IPS-NIHi11 (cell line): ENCODE measurements at places on chromosomes 13 and 19.
A peak's percentile ranks its signal among the peaks of the same experiment; 100 is the strongest.

DNA sequence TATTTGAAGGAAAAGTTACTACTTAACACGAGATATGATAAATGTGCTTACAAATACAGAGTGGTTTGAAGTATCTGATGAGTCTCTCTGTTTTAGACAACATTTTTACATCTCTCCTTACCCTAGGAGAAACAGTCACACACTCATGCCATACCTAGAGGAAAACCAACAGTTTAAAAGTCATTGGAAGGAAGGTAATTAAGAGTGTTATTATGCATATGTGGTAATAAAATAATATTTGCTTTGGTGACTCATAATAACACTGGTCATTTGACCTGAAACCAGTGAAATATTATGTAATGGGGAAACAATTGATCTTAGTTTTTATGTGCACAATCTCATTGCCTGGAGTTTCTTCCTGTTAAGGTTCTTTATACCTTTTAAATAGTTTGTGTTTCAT, 136.9 kb upstream of the SOX21 start:
- DNase-seq = no peak

GRCh38 chr13:112452380-112453206, 76.4 kb downstream of the SPACA7 start:
- no peak for DNase-seq

- DNase-seq = no peak
Measured at GRCh38 chr19:18523841-18524240, 2.0 kb upstream of the ELL start.

GRCh38 chr13:45215392-45216077, 14.7 kb upstream of the KCTD4 start:
- DNase-seq = no peak

GRCh38 chr13:45464141-45464686, 525 bp upstream of the COG3 start:
- DNase-seq = no peak

GRCh38 chr19:49771674-49772139, 4.9 kb downstream of the AP2A1 start:
- no peak for DNase-seq

DNA sequence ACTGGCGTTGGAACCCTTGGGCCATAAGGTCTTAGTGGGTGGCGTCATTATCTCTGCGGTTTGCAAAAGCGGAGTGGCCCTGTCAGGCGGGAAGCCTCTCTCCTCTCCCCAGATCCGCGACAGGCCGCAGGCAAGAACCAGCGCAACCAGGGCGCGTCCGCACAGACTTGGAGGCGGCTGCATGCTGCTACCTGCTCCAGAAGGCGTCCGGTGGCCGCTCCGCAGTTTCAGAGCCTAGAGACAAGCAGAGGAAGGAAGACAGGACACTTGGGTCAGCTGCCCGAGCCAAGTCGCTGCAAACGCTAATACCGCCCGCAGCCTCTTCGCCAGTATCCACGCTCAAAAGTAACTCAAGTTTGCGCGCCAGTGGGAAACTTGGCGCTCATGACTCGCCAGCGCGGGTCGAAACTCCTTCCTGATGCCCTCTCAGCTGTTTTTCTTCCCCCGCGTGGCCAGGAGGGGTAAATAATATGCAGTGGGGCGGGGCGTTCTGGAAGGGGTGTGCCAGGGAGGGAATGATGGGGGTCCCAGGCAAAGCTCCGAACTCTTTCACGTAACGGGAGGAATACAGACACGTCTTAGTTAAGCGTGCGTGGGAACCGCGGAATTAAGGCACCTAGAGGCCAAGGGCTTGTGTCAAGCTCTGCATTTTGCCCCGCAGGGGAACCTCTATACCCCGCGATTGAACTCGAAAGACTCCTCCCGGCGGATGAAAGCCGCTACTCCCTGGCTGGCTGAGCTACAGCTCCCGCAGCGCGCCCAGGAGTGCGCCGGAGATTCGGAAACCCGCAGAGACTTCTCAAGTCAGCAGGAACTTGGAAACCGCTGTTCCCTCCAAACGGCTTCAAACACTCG, at the start of gene EDNRB:
Gene EDNRB (minus strand): TSS at position 441 of the 855 bp plus-strand sequence. CDS start 258 bp downstream, at position 183.
- peak; percentile 67 for DNase-seq

DNA sequence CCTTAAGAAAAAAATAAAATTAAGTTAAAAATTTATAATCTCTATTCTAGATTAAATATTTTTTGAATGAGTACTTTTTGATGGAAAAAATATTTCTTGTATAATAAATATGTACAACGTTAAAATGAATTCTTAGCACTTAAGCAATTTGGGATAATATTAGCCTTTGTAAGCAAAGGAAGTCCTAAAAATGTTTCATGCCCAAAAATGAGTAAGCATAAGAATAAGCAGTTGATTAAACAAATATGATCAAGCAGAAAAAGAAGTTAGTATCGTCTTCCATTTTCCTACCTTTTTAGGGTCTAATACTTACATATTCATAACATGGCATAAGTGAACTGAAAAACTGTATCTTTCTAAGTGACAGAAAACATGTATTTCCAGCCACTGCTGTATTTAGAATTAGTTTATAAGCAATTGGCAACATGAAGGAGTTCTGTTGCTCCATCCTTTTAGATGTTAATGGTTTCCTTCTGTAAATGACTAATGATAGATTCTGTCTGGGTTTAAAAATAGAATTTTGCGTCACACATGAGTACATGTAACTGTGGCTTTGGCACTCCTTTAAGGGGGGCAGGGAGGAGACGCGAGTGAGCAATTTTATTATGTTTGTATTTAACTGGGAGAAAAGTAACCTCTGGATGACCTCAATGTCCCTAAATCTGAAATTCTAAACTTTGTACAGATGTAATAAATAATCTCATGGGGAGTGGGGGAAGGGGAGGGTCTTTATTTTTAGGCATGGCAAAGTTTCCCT, 237.4 kb downstream of the RGCC start:
- DNase-seq = no peak

- DNase-seq = no peak
Measured at GRCh38 chr19:4844348-4845179, 13.1 kb upstream of the TICAM1 start.

- DNase-seq = peak; percentile 10
Measured at GRCh38 chr13:83531022-83531421, 351.3 kb downstream of the SLITRK1 start.

- no peak for DNase-seq
Measured at GRCh38 chr19:1379126-1379905, 4.4 kb upstream of the NDUFS7 start.

- DNase-seq = no peak
Measured at GRCh38 chr13:91240341-91240740, 107.1 kb upstream of the MIR17HG start.

DNA sequence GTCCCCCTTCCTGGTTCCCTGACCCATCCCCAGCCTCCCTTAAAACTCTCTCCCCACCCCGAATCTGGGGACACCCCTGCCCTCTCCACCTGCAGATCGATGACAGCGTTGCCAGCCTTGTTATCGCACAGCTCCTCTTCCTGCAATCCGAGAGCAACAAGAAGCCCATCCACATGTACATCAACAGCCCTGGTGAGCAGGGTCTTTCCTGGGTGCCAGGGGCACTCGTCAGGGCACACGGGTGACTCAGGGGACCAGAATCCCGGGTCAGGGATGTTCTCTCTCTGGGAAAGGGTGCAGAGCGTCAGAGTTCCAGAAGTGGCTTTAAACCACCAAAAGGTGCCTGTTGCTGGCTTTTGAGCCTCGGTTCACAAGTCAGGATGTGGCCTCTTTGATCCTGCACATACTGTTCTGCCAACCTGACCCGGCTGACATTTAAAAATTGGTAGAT, 1.0 kb downstream of the CLPP start:
- no peak for DNase-seq

DNA sequence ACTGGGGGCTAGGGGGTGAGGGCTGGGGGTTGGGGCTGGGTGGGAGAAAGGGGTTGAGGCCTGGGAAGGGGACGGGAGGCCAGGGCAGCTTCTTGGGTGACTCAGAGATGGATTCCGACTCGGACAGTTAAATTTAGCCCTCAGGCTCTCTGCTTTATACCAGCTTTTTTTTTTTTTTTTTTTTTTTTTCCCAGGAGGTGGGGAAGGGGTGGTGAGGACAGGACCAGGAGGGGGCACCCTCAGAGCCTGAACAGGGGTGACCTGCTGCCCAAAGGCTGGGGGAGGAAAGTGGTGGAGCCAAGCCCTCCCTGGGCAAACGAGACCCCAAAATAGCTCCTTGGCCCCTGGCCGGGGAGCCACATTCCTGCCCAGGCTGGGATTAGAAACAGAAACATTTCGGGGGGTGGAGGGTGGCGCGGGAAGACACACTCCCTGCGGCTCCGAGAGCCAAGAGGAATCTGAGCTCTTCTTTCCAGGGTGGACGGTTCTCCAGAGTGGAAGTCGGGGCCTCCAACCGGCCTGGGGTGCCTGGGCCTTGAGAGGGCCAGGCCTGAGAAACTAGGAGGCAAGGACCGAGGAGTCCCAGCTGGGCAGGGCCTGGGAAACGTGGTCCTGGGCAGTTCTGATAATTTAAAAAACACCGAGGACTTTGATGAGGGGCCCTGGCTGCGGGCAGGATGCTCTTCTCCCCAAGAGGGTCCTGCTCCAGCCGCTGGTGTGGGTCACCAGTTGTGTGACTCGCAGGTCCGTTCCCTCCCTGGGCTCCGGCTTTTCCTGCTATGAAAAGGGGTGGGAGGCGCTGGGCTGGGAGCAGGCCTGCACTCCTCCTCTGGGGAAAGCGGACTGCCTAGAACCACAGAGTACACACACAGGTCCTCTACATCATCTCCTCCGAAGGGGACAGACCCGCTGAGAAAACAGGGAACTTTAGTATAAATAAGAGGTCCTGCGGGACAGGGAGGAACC, 813 bp upstream of the DMPK start:
- peak; percentile 46 for DNase-seq

DNA sequence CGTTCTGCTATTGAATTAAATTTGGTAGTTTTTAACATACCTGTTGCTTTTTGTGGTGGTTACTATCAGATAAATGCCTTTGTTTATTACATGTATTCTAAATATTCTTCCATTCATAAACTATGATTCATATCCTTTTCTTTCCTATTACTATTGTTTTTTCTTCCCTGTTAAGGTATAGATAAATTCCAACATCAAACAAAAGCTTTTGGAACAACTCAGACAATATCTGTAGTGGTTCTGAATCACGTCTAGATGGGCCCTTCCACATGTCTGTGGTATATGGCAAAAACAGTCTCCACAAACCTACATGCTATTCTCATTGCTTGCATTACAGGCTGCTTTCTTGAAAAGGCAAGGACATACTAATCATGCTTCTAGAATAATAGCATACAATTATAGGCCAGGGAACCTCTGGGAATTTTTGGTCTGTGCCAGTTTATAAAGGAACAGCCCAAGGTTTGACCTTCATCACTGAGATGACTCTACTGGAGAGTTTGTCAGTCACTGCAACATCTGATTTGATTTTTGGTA, 6.4 kb downstream of the LRCH1 start:
- DNase-seq = no peak

GRCh38 chr13:63088226-63088625, 1672.6 kb upstream of the PCDH20 start:
- no peak for DNase-seq

DNA sequence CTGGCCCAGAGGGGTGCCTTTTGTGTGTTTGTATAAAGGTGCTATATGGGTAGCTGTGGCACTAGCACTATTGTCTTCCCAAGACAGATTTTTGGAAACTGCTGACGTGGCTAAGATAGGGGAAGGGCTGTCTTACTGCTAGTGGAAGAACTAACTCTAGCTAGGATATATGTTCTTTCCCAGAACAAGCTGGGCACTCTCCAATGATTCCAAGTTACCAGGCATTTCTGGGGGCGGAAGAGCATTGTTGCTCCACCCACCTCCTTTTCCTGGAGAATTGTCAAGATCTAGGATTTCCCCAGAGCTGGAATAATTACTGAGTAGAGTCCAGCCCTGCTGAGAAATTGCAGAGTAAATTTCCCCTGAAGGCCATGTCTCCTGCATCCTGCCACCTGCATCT, 408.3 kb downstream of the KLF5 start:
- peak; percentile 8 for DNase-seq

DNA sequence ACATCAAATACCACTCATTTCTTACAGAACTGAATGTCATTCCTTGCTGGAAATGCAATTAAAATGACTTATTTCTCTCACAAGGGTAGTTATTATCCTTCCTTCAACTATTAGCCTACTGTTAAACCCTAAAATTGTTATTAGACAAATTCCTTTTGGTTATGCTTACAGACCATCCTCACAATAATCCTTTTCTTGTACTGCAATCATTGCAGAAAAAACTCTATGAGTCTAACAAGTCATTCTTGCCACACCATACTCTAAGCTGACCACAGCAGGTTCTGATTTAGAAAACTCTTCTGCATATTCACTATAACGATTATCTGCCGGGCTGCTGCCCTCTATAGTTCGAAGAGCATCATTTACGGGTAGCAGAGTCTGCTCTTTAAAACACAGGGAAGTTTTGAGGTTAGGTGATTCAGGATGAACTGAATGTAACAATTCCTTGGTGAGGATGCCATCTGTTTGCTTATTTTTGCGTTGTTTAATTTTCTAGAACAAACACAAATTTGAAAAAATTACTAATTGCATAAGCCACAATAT, 38.2 kb downstream of the MTMR6 start:
- peak; percentile 17 for DNase-seq

DNA sequence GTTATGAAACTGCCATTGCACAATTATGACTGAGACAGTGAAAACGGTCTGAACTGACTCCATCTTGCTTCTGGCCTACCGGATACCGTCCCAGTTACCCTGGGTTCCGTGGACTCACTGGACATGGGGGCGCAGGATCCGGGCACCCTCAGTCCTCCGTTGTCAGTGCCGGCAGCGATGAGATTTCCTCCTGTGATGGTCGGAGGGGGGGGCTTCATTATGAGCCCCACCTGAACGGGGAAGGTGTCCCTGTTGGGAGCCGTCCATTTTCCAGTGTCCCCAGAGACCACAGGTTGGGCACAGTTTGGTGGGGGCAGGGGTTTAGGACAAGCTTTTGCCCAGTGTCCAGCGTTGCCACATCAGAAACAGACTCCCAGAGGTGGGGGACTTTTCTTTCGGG, 23.4 kb downstream of the TMEM255B start:
- DNase-seq = no peak

GRCh38 chr13:39893808-39894207, 238.3 kb downstream of the COG6 start:
- DNase-seq = no peak

DNA sequence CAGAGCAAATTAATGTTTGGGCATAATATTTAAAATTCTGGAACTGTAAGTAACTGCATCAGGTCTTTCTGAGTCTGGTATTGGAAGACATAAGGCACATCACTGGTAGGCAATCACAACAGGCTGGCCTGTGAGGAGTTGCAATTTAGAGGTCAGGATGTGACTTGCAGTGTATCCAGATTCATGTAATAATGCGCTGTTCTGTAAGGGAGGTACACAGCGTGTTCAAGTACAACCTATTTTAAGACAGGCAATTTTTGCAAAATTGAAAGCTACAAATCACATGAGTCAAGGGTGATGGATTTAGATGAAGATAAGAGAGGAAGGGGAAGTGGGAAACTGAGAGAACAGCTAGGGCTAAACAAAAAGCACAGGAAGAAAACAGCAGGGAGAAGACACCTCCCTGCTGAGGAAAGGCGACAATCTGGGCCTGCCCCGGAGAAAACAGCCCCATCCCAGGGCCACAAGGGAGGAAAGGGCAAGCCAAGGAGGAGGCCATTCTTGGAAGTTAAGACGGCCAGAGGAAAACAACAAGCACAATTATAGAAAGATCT, 138.1 kb downstream of the LACC1 start:
- no peak for DNase-seq

- peak; percentile 91 for DNase-seq
Measured at GRCh38 chr19:17289489-17289888, 7.8 kb downstream of the ANKLE1 start.
